ENCODE measurements at places on chromosomes 1 and 21.

DNA sequence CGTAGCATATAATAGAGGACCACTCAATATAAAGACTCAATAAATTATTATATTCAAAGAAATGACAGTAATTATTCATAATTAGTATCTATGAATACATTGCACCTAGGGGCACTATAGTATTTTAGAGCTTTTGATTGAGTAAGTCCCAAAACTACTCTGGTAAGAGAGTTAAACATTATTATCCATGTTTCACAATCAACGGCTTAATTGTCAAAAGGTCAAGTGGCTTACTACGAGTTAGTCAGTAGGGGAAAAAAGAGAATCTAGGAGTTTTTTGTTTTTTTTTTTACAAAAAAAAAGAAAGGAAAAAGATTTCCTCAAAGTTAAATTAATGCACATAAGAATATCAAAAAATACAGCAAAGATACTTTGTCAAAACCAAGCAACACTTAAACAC lies 20.4 kb upstream of the LAMC1 start:
- DNase-seq, result no peak

GRCh38 chr21:18252680-18253079 lies 8.0 kb downstream of the CHODL start:
- no peak for DNase-seq

DNA sequence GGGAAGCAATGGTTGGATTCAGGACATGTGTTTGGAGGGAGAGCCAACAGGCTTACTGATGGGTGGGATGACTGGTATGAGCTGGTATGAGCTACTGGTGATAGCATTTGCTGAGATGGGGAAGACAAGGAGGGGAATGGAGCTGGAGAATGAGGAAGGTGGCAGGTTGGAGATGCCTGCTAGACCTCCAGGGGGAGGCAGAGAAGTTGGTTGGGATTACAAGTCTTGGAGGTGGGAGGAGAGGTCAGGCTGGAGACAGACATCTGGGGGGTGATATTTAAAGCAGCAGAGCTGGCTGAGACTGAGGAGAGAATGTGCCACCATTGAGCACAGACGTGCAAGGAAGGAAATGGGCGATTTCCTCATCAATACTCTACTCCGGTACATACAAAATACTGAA lies 31.8 kb upstream of the ENO1 start:
- no peak for DNase-seq

- peak; percentile 46 for DNase-seq
Observed at GRCh38 chr1:212104586-212105325, 69.2 kb downstream of the DTL start.

GRCh38 chr1:115262886-115263285 lies 75.2 kb downstream of the NGF start:
- no peak for DNase-seq

DNA sequence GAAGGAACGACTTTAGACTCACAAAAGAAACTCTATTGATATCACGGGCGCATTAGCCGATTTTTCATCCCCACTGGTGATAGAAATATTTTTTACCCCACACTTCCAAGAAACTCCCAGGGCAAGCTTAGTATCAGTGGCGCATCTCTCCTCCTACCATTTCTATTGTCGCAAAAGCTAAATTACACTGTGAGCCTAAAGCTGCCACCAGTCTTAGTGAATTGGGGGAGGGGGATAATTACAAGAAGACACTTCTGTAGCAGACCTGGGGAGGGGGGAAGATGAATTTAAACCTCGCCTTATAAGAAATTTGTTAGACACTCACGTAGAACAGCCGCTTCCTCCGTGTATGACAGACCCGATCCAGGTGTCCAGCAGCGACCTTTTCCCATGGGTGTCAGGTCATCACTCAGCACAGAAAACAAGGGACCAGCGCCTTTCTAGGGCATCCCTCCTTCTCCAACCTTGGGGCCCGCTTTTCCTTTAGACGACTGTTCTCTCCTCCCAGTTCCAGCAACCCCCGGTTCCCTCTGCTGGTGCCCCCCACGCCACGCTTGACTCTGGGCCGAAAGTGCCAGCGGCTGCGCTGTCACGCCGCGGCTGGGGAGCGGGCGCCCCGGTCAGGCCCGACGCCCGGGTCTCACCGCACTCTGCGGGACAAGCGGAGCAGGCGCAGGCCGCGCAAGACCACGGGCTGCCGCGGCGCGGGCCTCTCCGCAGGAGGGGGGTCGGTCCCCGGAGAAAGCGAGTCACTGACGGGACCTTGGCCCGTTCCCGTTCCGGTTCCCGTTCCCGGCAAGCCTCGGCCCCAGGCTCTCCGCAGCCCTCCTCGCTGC lies 821 bp downstream of the PHC2 start:
- no peak for DNase-seq

DNA sequence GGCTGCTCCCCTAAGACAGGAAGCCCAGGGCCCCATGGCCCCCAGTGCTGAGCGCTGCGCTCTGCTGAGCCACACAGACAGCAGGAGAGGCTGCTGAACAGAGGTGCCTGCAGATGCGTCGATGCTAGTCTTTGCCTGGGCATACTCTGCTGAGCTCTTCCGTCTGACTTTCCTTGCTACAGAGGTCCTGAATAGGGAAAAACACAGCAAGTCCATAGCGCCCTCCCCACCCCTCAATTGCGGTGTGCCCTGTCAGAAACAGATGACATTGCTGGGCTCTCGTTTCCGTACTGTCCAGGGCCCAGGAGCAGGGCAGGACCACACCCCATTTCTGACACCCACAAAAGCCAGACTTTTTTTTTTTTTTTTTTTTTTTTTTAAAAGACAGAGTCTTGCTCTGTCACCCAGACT lies 252.5 kb downstream of the SDCCAG8 start:
- DNase-seq, result no peak

GRCh38 chr1:234839663-234840062 lies 229.7 kb upstream of the IRF2BP2 start:
- DNase-seq, result no peak

- DNase-seq, result no peak
Observed at GRCh38 chr1:65799601-65800000, 6.9 kb downstream of the PDE4B start.

- no peak for DNase-seq
Observed at GRCh38 chr1:231322880-231323530, 14.6 kb downstream of the EXOC8 start.

- no peak for DNase-seq
Observed at GRCh38 chr1:165992533-165992932, 165.1 kb downstream of the UCK2 start.

DNA sequence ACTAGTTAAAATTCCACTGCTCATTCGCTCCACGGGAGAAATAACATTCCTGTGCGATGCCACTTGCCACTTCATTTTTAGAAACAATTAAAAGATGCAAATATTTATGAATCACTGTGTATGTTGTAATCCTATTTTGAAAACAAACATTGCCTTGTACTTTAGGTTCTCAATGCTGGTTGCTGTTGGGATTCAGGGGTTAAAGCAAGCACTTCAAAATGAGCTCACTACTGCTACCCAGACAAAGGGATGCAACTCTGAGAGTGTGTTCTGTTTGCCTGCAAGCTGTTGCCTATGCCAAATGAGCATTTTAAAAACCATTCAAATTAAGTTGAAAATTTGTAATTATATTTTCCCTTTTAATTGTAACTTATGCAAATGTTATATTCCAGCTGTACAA lies 87.5 kb downstream of the RWDD3 start:
- no peak for DNase-seq

DNA sequence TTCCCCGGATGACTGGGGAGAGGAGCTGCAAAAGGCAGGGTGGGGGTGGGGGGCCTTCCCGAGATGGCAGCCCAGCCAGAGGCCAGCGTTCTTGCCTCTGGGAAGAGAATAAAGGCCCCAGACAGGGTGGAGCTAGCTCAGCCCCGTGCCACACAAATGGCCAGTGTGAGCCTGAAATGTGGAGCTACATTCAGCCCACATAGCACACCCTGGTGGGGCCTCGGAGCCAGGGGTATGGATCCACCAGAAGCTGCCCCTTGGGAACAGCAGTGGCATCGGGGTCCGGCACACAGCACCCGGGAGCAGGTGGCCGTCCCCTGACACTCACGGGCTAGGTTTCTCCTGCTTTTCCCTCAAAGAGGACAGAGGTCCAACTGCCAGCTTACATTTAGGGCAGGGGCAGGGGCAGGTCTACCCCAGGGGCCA lies 93.9 kb downstream of the PDE9A start:
- DNase-seq, result no peak

- DNase-seq, result no peak
Observed at GRCh38 chr1:244161236-244161510, 110.1 kb downstream of the ZBTB18 start.

- no peak for DNase-seq
Observed at GRCh38 chr1:244896550-244896949, 32.2 kb upstream of the HNRNPU start.
